Adrenal gland (tissue), 19 donors: ENCODE measurements at places on chromosomes 1 and 21. TPM values are rescaled to one million over a fixed set of nuclear protein-coding genes. Genes with fewer than 3 reads are reported as not detected.
A peak's percentile ranks its signal among the peaks of the same experiment; 100 is the strongest.

- no peak for DNase-seq
Observed at GRCh38 chr1:172254521-172255222, 165.8 kb upstream of the C1orf105 start.

DNA sequence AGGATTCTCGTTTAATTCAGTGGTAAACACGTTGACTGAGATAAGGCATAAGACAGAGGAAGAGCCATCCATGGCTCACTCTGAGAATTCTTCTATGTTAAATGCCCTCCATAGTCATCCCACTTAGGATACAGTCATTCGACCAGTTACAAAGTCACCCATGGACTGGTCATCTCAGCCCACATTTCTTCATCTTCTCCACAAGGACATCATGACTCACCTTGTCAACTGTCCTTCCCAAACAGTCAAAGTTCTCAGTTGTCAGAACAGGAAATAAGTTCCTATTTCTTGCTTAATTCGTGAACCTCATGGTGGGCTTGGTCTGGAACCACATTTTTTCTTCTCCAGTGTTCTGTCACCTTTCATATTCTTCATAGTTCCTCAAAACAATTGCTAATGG lies 133.2 kb downstream of the TGFB2 start:
- no peak for DNase-seq

DNA sequence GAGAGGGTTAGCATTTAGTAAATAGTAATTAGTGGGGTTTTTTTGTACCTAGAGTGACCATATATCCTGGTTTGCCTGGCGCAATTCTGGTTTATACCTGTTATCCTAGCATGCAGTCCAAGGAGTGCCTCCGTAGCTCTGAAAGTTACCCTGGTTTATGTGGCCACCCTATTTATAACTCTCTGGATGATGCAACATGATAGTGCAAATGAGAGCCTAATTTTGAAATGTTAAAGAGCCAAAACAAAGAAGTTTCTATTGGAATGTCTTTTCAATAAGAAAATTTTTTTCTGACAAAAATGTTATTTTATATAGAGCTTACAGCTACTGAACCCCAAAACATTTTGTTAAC lies 5.7 kb downstream of the AHCYL1 start:
- DNase-seq = no peak

DNA sequence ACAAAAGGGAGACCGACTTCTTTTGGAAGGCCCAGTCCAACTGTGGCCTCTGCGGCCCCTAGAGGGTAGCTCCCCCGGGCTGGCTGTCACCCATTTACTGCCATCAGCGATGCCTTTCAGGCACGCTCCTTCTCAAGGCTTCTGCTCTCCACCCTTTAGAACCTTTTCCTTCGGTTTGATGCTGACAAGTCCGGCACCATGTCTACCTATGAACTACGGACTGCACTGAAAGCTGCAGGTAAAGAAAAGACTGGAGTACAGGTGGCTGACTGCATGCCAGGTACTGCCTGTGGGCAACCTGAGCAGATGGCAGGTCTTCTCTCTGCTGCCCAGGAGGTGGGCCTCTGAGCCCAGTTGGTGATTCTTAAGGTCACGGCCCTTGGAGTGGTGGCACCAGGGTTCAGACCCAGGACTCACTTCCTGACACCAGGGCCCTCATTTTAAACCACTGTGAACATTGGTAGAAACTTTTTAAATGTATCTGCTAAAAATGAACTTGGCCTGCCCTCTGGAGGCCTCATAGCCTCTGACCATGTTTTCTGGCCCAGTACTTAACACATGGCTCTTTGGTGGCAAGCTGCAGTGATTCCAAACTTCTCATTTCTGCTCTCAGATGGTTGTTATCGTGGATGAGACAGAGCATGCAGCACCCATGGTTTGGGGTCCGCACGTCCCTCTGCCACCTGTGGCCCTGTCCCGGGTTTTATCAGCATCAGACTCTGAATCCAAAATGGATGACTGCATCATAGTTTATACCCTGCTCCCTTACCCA lies 45.7 kb downstream of the CAPN9 start:
- no peak for DNase-seq

- peak; percentile 81 for DNase-seq
Observed at GRCh38 chr1:150282558-150282958, 204 bp downstream of the CIART start.

- no peak for DNase-seq
Observed at GRCh38 chr1:57824535-57824934, 400.7 kb upstream of the DAB1 start.

DNA sequence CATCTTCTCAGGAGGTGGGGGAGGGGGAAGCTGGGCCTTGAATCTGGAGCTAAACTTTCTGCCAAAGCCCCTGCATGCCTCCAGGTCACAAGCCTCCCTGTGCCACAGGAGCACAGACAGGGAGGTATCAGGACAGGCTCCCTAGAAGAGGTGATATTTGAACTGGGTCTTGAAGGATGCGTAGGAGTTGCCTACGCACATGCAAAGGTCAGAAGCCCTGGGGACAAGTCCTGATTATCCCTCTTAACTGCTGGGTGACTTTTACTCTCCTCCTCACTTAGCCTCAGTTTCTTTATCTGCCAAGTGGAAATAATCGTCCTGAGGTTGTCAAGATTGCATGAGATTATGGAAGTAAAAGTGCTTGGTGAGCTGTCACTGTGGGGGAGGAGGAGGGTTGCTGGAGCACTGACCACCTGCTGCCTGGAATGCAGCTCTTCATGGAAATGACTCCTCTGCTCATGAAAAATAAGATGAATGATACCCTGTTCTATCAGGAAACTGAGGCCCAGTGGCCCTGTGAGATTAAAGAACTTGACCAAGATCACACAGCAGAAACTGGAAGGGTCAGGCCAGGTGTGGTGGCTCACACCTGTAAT lies 50.6 kb upstream of the LAPTM5 start:
- peak; percentile 13 for DNase-seq

DNA sequence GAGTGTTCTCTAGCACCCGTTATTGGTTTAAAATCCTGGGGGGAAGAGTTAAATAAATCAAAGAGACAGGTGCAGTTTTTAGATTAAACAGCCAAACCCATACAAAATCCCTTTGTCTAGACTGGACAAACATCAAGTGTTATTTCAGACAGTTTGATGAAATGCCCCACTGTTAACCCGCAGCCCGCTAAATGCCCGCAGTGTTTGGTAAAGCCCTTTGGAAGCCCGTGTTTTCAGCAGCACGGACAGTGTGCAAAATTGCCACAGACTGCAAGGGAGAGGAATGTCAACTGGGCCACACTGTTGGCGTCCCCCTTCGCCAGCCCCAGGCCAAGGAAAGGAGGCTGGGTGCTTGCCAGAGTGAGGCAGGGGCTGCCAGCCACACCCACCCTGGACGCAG lies 26.6 kb downstream of the AJAP1 start:
- DNase-seq = no peak

DNA sequence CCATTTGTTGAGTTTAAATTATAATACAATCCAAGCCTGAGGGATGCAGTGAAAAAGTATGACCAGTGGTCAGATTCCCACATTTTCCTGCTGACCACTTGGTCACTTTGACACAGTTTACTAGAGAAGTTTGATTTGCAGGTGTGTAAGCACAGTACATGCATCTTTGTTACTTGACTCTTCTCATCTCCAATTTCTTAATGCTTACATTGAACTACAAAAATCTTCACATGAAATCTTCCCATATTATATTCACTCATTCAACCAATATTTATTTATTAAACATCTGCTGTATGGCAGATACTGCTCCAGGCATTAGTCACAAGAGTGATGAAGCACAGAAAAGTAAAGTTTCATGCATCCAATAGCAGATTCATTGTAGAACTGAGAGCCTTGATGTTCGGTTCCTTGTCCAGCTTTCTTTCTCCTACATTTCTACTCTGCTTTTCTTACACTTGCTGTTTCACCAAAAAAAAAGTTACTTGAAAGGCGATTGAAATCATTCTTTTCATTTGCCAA lies 211.7 kb downstream of the NFIA start:
- no peak for DNase-seq

- DNase-seq = no peak
Observed at GRCh38 chr1:160578175-160578524, 1.1 kb downstream of the CD84 start.

DNA sequence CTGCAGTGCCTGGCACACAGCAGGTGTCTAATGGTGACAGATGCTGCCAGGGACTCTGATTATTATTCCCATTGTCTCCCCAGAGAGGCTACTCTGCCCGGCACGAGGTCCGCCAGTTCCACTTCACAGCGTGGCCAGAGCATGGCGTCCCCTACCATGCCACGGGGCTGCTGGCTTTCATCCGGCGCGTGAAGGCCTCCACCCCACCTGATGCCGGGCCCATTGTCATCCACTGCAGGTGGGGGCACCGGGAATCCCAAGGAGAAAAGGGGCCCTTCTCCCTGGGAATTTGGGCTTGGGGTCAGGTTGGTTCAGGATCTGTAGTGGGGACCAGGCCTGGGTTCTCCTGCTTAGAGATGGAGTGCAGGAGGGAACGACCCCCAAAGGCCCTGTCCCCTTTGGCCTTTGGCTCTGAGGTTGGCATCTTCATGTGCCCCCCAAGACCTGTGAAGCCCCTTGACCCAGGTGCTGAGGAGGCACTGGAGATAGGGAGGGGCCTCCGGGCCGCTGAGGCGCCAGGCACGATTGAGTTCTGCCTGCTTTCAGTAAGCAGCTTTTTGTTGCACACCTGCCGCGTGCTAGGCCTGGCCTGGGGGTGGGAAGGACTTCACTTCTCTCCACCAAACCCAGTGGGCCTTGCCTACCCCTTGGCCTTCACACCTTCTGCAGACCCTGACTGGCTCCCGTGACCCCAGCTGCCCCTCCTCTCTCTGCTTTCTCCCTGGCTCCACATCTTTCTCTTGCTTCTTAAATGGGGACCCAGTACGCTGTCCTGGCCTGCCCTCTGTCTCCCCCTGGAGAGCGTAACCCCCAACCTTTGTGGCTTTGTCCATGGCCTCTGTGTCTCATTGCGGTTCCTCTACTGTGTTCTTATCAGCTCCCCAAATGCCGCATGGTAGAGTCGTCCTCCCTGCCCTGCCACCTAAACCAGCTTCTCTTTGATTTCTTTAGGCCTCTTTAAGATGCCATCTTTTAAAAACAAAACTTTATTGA lies 76.4 kb downstream of the PTPRU start:
- no peak for DNase-seq

DNA sequence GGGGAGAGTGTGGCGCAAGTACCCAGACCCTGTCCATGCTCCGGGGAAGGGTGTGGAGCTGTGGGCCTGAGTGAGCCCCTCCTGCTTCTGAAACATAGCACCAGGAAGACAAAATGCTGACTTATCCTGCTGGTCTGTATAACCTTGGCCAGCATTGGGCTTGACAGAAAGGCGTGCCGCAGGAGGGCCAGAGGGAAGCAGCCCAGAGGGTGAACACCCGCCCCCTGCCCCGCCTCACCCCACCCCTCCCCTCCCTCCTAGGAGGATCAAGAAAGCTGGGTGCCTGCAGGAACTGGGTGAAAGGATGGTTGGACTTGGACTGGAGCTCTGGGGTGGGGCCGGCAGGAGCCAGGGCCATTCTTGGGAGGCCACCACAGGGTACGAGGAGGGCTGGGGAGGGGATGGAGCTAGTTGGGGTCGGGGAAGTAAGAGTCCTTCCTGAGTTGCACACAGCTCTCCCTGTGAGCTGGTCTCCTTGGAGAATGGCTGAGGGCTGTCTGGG lies 27.1 kb downstream of the PTPRF start:
- no peak for DNase-seq

DNA sequence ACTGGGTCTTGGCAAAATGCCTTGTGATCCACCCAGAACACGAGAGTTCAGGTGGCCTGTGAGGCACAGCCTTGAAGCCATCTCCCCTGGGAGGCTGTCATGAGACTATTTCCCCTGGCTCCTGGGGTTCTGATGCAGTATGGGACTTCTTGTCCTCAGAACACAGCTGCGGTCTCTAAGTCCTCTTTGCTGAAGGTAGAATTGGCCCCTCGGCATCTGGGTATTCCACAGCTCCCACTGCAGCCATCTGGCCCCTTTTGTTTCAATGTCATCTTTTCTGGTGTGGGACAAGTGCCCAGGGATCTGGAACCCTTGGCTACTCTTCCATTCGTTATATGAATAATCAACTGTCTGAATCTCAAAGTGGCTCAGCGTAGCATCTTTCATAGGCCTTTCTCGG lies 17.0 kb upstream of the LY9 start:
- DNase-seq = no peak

DNA sequence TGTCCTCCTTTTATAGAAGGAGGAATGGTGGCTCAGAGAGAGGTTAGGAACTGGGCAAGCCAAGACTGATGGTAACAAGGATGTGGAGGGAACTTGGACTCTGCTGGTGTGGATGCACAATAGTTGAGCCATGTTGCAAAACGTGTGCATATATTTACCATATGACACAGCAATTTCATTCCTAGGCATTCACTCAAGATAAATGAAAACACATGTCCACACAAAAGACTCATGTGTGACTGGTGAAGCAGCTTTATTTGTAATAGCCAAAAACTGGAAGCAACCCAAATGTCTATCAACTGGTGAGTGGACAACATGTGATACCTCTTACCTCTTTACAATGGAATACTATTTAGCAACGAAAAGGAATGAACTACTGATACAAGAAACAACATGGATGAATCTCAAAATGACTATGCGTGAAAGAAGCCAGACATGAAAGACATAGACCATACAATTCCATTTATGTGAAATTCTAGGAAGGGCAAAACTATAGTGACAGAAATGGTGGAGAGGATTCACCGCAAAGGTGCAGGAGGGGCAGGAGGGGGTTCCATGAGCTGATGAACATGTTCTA lies 36.2 kb downstream of the CAMK2N1 start:
- DNase-seq = no peak

- no peak for DNase-seq
Observed at GRCh38 chr21:31795992-31796391, 64.1 kb upstream of the SCAF4 start.

DNA sequence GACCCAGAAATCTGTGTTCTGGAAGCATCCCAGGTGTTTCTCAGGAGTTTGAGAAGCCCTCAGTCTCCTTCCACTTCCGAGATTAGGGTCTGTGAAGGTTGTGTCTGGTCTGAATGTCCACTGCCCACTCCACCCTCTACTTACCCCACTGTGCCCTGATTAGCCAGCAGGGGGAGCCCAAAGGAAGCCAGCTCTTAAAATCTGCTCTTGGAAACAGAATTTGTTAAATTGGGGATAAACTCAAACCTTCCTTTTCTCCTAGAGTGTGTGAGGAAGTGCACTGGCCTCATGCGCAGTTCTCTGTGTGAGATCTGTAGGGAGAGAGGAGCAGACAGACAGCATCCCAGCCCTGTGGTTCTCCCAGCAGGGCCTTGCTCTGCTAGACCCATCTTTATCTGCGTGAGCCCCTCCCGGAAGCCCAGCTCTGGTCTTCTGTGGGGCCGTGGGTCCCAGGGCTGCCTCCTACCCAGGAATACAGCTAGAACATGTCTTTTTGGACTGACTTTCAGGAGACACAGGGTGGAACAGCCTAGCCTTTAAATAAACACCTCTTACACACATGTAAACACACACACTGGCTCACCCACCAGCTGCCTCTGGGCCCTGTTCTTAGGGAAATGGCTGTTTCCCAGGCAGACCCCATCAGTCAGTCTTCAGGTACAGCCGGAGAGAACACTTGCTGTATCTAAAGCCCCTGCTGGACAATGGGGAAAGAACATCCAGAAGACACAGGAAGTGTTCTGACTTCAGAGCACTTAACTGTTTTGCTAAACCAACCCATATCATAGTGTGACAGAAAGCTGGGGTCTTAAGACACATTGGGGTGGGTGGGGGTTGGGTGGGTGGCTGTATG lies 52.2 kb downstream of the SMYD2 start:
- peak; percentile 64 for DNase-seq

GRCh38 chr1:65020774-65021173 lies 54.4 kb upstream of the JAK1 start:
- DNase-seq = no peak

HSD3B2 gene
- total RNA-seq = 1,492 TPM

URB2 gene
- total RNA-seq = 8.5 TPM

PLA2G2D gene
- total RNA-seq = not detected

PLA2G4A gene
- 12.8 TPM for total RNA-seq

JTB gene
- 121 TPM for total RNA-seq

CCDC181 gene
- not detected for total RNA-seq

NT5C1A gene
- total RNA-seq = 0.72 TPM
